Stimulated activated CD8-positive, alpha-beta memory T cell treated with anti-CD3 and anti-CD28 coated beads, Interleukin-4, amount 100 ng/mL, for 4 hours (primary cell): ENCODE measurements at places on chromosomes 7 and 10.

- DNase-seq, result no peak
Observed at GRCh38 chr7:23267357-23267756, 20.8 kb downstream of the GPNMB start.

- no peak for DNase-seq
Observed at GRCh38 chr7:157938211-157938610, 601.4 kb downstream of the DNAJB6 start.

DNA sequence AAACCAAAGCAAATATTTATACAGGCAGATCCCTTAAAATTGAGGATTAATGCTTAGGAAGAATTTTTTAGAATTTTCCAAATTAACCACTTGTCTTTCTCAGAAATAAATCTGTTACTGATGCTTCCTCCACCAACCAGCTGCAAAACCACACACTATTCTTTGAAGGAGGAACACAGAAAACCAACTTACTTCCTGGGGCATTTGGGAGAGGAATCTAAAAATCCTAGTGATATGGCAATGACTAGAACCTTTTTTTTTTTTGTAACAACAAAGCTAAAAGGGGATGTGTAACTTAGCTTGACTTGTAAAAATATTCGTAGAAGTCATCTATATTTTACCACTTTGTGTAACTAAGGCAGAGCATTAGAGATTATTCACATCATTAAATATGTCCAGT, 5.1 kb upstream of the TM9SF3 start:
- no peak for DNase-seq

DNA sequence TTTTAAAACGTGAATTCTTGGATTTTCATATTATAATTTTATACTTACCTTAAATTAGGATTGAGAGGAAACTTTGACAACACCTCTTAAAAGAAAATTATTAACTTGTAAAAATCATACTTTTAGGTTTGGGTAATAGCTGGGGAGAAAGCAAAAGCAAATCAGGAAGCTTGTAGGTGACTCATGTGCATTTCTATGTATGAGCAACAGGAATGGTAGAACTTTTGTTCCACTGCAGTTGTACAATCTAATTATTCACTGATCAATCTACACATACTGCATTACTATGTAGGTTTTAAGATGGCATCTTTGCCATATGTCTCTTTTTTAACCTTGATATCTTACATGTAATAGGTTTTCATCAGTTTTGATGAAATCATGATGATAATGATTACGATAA, 223.2 kb downstream of the PRKG1 start:
- no peak for DNase-seq

DNA sequence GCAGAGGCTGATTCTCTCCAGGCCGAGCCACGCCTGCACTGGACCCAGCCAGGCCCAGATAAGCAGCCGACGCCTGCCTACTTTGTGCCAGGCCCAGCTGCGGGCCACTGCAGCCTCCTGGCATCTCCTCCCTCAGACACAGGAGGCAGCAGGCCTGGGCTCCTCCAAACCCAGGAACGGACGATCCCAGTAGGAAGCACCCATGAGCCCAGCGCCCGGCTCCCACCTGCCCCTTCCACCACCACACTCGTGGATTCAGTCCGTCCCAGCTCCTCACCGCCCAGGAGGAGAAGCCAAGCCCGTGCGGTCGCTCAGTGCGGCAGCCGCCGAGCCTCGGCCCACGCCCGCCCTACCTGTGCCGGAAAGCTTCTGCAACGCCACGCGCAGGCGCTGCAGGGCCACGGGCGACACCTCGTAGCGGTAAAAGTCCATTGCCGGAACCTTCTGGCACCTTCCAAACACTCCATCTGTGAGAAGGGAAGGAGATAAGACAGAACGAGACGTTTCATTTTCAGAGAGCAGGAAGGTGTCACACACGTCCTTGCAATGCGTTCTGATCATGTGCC, 271.1 kb downstream of the PTPRN2 start:
- no peak for DNase-seq

GRCh38 chr10:45502458-45502857, 128.4 kb downstream of the ALOX5 start:
- DNase-seq, result no peak

GRCh38 chr7:139334399-139335150, 6.6 kb upstream of the FMC1 start:
- no peak for DNase-seq

GRCh38 chr10:125002047-125002422, 60.1 kb downstream of the ZRANB1 start:
- DNase-seq, result no peak

GRCh38 chr7:98283127-98283886, 1.8 kb downstream of the BRI3 start:
- DNase-seq, result no peak

DNA sequence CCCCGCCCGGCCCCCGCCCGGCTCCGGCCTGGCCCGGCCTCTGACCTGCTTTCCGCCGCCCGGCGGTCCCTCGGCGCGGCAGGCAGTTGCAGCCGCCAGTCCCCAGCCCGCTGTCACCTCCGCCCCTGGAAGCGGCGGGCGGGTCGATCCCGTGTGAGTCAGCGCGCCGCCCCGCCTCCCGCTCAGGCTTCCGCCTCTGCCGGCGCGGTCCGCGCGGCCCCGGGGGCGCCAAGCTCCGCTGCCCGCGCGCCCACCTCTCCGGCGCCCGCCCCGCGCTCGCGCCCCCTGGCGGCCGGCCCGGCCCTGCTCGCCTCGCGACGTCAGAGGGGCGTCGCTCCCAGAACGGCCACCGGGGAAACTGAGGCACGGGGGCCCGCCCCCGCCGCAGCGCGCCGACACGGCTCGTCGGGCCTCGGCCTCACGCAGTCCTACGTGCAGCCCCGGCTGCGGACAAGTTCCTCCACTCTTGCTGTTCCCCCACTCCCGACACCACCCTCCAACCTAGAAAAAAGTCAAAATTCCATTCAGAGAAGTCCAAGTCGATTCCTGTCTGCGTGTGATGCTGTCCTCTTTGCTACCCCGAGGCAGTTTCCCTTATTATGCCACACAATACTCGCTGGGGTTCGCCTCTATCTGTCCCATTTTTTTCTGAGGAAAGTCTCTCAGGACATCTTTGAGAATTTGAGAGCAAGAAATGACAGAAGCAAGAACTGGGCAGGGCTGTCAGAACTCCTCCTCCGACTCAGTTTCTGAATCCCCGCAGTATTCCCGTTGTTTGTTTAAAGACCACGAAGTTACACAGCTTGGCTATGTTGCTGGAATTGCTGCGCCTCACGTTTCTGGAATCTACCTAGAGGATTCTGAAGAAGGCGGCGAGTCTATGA, at the start of gene DNMBP:
Gene DNMBP, minus strand, starts transcription at position 155 of the 884 bp plus-strand sequence. CDS start 37,823 bp downstream, outside the sequence.
- DNase-seq, result peak; percentile 60

DNA sequence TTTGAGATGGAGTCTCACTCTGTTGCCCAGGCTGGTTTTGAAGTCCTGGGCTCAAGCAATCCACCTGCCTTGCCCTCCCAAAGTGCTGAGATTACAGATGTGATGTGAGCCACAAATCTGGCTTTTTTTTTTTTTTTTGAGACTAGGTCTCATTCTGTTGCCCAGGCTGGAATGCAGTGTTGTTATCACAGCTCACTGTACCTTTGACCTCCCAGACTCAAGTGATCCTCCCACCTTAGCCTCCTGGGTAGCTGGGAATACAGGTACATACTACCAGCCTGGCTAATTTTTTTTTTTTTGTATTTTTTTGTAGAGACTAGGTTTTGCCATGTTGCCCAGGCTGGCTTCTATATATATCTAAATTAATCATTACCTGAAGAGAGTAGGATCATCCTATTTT, 62.4 kb downstream of the HIF1AN start:
- no peak for DNase-seq

GRCh38 chr7:79454361-79454960, 994 bp upstream of the MAGI2 start:
- DNase-seq, result no peak

GRCh38 chr10:7293378-7293920, 117.4 kb downstream of the SFMBT2 start:
- DNase-seq, result no peak

DNA sequence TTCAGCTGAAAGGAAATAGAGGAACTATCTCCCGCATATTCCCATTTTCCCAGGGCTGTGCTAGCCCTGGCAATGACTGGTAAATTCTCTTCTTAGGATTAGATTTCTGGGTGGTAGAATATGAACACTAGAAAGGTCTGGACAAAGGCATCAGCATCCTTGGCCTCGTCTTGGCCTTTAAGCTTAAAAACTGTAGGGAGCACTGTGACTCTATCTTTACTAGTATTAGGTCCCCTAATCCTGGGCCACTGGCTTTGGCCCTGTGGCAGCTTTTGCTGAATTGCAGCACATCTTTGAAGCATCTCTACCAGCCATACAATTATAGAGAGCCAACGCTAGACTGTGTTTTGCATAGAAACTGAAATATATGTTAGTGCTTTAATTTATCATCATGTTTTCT, 41.5 kb upstream of the EBLN1 start:
- DNase-seq, result no peak

- DNase-seq, result no peak
Observed at GRCh38 chr7:144665689-144666381, 170.0 kb downstream of the TPK1 start.

GRCh38 chr10:113905756-113906155, 51.3 kb downstream of the NHLRC2 start:
- DNase-seq, result no peak

GRCh38 chr7:99374111-99375064, at the start of gene ARPC1B:
TSS of gene ARPC1B (plus strand) at chr7:99374730. CDS start at chr7:99385715, 10,985 bp downstream.
- DNase-seq, result peak; percentile 52

DNA sequence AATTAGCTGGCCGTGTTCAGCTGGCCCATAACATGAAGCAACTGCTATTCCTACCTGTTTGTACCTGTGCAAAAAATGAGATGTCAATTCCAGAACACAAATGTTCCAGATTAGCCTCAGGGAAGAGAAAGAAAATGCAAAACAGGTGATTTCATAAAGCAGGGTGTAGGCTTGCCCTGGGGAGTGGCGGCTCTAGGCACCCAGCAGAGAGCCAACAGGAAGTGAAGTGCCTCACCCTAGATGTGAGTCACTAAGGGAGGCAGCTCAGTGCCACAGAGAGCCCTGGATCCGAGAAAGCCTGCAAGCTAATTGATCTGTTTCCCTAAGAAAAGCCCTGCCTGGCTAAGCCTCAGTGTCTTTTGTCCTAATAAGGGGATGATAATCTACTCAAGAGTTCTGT, 240.0 kb downstream of the ARHGAP21 start:
- no peak for DNase-seq

DNA sequence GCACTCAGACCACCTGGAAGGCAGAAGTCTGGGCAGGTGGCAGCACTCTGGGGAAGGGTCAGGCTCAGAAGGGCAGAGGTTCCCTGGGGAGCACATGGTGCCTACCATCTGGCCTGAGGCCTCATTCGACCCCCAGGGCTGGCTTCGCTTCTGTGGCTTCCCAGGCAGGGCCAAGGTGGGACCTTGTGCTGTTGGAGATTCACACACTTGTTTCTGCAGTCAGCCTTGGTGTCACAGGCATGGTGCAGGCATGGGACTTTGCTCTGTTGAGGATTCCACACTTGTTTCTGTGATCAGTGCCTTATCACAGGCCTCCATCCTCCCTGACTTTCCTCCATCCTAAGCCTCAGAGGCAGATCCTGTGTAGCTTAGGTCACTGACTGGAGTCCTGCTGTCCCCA, 11.3 kb upstream of the FAM241B start:
- no peak for DNase-seq

GRCh38 chr10:90930971-90931871, 10.3 kb upstream of the ANKRD1 start:
- DNase-seq, result no peak

- no peak for DNase-seq
Observed at GRCh38 chr10:126063353-126063791, 167.0 kb downstream of the FANK1 start.

GRCh38 chr10:21432266-21432665, 93.2 kb downstream of the SKIDA1 start:
- no peak for DNase-seq

DNA sequence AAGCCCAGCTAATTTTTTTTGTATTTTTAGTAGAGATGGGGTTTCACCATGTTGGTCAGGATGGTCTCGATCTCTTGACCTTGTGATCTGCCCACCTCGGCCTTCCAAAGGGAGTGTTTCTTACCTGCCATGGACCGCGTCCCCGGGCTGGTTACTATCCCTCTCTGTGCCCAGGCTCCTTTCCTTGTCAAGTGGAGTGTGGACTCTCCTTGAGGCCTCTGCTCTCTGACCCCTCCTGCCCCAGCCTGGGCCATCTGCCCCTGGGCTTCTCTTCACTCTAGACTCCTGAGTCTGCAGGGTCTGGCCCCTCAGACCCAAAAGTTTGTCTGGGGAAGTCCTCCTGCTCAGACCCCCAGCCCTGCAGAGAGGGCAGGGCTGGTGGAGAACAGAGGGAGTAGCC, 20.7 kb downstream of the NEURL1 start:
- DNase-seq, result no peak

- no peak for DNase-seq
Observed at GRCh38 chr10:3526727-3527501, 258.1 kb downstream of the KLF6 start.

GRCh38 chr7:74042746-74043522, 15.0 kb downstream of the ELN start:
- no peak for DNase-seq

DNA sequence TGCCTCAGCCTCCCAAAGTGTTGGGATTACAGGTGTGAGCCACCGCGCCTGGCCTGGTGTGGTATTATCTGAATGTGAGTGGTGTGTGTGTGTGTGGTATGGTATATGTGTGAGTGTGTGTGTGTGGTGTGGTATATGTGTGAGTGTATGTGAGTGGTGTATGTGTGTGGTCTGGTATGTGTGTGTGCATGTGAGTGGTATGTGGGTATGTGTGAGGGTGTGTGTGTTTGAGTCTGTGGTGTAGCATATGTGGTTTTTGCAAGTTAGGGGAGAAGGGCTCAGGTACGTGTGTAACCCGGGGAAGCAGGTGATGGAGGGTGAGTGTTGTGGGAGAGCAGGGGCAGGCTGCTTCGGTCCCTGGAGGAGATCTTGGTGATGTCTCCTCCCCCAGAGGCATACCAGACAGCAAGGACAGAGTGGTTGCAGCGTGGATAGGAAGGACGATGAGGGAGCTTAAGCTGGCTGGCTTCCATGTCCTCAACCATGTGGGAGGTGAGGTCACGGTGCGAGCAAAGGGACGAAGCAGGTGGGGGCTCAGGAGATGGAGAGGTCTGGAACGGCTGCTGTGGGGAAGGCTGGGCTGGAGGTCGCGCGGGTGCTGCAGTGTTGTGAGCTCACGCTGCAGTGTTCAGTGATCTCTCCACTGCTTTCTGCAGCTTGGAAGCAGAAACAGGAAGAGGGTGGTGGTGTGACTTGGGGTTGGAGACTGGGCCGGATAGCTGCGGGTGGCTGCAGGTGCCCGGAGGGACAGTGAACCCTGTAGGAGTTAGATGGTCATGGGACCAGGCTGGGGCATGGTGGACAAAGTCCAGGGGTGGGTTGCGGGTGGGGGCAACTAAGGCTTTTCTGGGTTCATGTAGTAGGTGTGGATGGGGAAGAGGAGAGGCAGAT, 5.0 kb downstream of the ZYX start:
- DNase-seq, result no peak

- DNase-seq, result no peak
Observed at GRCh38 chr10:70672165-70673042, at the start of gene ADAMTS14. TSS of gene ADAMTS14 (plus strand) at chr10:70672506. CDS start at chr10:70672803, 297 bp downstream.

DNA sequence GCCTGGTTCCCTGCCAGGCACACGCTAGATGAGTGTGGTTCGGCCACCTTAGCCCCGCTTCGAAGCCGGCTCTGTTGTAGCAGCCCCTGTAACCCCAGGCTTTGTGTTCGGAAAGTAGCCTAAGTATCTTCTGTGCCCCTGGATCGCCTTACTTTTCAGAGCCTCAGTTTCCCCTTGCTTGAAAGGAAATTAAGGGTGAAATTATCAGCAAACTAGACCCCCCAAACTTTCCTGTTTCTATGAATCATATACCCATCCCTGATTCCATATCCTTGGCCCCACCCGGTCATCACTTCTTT, 312 bp downstream of the PDCD11 start:
- DNase-seq, result no peak

GRCh38 chr10:79379512-79380124, 32.3 kb downstream of the PPIF start:
- no peak for DNase-seq

- no peak for DNase-seq
Observed at GRCh38 chr10:118572256-118573041, 23.0 kb downstream of the PRLHR start.
